Keratinocyte (primary cell): ENCODE measurements at places on chromosomes 3 and 15. TPM values are rescaled to one million over a fixed set of nuclear protein-coding genes. Genes with fewer than 3 reads are reported as not detected.
A peak's percentile ranks its signal among the peaks of the same experiment; 100 is the strongest.

Gene SIDT1
- polyA plus RNA-seq: 0.08 to 0.12 TPM (median 0.09 TPM) in 3 replicates

Gene FSIP1
- 1.1 to 1.5 TPM (median 1.2 TPM) in 3 replicates for polyA plus RNA-seq

Gene TRH
- not detected in 3 replicates for polyA plus RNA-seq

Gene ZBBX
- not detected in 3 replicates for polyA plus RNA-seq

DNA sequence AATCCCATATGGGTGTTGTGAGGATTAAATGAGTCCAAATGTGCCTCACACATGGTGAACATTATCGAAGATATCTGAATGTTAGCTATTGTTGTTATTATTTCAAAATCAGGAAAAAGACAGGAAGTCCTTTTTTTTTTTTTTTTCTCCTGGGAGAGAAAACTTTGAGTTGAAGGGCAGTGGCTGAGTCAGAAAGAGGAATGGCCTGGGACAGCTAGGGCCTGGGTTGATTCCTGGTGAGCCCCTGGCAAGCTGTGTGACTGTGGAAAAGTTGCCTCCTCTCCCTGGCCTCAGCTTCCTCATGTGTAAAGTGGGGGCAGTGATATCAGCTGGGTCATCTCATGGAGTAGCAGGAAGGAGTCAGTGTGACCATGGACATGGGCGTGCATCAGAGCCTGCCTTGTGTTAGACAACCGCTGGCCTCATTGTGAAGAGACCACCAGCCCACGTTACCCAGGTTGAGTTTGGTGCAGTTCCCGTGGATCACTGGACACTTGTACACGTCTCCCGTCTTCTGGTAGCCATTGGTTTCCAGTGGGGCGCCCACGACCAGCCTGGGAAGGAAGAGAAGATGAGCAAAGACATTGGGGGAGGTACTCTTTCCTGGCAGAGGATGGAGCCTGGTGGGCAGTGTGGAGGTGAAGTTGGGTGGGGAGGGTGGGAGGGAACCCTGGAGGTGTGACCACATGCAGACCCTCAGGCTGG lies 63.1 kb downstream of the ITGA11 start:
- H3K4me3 ChIP-seq: no peak overlapping the region
- no peaks in the 10 kb centered on the region for H3K4me1 ChIP-seq
- H3K27ac ChIP-seq: no peak overlapping the region
- no peaks in the 10 kb centered on the region for H3K36me3 ChIP-seq
- no peak for DNase-seq

- no peaks in the 10 kb centered on the region for H3K4me1 ChIP-seq
- no peak for DNase-seq
- no peak overlapping the region for H3K27ac ChIP-seq
- H3K36me3 ChIP-seq: no peaks in the 10 kb centered on the region
- H3K27me3 ChIP-seq: peaks cover 16% of the 10 kb centered on the region
Observed at GRCh38 chr3:124053871-124054270, 61.9 kb upstream of the ROPN1 start.

DNA sequence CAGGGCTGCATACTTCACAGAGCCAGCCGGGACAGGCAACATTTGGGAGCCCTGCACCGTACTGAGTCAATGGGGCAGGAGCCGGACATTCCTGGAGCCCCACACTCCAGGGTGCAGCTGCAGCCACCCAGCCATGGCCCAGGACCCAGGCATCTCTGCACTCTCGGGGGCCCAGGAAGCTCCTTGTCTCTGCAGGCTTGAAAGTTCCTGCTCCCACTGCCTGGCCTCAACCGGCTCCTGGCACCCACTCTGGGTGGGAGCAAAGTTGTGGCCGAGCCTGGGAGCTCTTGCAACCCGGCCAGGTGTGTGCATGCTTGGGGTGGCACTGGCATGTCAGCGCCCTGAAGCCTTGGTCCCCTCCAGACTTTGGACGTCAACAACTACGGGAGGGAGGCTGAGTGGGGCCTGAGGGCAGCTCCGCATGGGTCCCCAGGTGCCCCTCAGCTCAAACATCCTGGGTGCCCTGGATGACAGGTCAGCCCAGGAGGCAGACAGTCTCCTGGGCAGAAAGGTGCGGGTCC lies 833.5 kb upstream of the CADM2 start:
- no peak overlapping the region for H3K27ac ChIP-seq
- no peak overlapping the region for H3K4me3 ChIP-seq
- H3K36me3 ChIP-seq: no peaks in the 10 kb centered on the region
- DNase-seq: no peak

GRCh38 chr3:13626396-13626795 lies 77.5 kb downstream of the FBLN2 start:
- H3K27me3 ChIP-seq: no peaks in the 10 kb centered on the region
- H3K27ac ChIP-seq: no peak overlapping the region
- no peak overlapping the region for H3K4me3 ChIP-seq
- H3K4me1 ChIP-seq: peaks cover 22% of the 10 kb centered on the region
- no peak for DNase-seq
- H3K36me3 ChIP-seq: no peaks in the 10 kb centered on the region

DNA sequence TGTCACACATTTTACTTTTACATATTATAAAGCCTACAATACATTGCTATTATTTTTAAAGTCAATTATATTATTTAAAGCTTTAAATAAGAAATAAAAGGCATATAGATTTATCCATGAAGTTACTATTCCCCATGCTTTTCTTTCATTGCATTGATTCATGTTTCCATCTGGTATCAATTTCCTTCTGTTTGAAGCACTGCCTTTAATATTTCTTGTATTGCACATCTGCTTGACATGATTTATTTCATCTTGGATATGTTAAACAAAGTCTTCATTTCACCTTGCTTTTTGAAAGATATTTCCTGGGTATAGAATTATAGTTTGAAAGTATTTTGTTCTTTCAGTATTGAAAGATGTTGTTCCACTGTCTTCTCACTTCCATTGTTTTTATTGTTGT lies 174.3 kb upstream of the MBNL1 start:
- H3K27me3 ChIP-seq: no peaks in the 10 kb centered on the region
- H3K36me3 ChIP-seq: no peaks in the 10 kb centered on the region
- no peak for DNase-seq
- no peak overlapping the region for H3K27ac ChIP-seq
- peaks cover 10% of the 10 kb centered on the region for H3K4me1 ChIP-seq
- no peak overlapping the region for H3K4me3 ChIP-seq

DNA sequence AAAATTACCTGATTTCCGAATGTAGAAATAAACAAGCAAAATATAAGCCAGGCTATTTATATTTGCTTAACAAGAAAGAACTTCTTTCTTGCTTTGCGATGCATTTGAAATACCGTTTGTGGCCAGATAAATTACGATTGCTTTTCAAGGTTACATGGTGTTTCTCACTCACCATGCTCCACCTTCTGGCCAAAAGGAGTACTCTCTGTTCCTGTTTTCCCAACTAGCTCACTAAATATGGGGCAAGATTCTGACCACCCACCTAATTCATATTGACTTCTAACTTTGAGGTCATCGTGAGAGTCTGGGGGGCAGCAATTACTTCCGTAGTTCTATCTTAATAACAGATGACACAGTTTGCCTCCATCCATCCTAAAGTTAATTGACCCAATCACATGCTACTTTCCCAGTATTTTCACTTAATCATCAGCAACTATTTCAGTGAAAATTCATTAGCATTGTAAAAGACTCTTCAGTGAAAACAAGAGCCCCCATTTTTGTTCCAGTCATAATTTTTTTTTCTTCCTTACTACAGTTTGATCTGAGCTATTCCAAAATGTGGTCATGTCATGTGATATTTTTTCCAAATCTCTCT lies 25.9 kb downstream of the ACP3 start:
- H3K4me1 ChIP-seq: peaks cover 12% of the 10 kb centered on the region
- H3K4me3 ChIP-seq: no peak overlapping the region
- peak; percentile 17 for DNase-seq
- no peaks in the 10 kb centered on the region for H3K27me3 ChIP-seq
- H3K27ac ChIP-seq: no peak overlapping the region
- no peaks in the 10 kb centered on the region for H3K36me3 ChIP-seq

DNA sequence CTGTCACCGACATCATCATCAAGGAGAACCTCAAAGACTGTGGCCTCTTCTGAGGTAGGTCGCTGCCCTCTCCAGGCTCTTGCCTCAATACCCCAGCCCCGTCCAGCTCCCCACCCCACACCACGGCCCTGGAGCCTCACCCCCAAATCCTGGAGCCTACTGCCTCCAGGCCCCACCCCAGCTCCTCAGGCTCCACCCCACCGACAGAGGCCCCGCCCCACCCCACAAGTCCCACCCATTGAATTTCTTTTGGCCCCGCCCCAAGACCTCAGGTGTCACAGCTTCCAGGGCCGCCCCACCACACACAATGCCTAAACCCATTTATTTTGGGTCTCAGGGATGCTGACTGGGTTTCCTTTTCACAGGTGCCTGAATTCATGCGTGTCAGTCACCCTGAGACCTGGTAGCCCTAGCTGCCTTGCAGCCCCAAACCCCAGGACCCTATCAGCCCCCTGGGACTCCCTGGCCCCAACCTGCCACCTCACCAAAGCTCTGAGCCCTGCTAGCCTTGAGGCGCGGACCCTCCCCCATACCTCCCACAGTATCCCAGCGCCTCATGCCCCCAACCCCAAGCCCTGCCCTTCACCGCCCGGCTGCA lies 3.6 kb downstream of the GNAT1 start:
- peaks cover 32% of the 10 kb centered on the region for H3K27me3 ChIP-seq
- H3K27ac ChIP-seq: no peak overlapping the region
- DNase-seq: no peak

- H3K36me3 ChIP-seq: no peaks in the 10 kb centered on the region
- H3K27me3 ChIP-seq: no peaks in the 10 kb centered on the region
- no peak for DNase-seq
- H3K4me1 ChIP-seq: no peaks in the 10 kb centered on the region
- no peak overlapping the region for H3K27ac ChIP-seq
Observed at GRCh38 chr3:174126990-174127758, 729.6 kb downstream of the NLGN1 start.

- H3K27ac ChIP-seq: no peak overlapping the region
- H3K36me3 ChIP-seq: no peaks in the 10 kb centered on the region
- H3K27me3 ChIP-seq: no peaks in the 10 kb centered on the region
- H3K4me1 ChIP-seq: no peaks in the 10 kb centered on the region
- H3K4me3 ChIP-seq: no peak overlapping the region
Observed at GRCh38 chr15:55685286-55685685, 57.7 kb downstream of the PRTG start.
